ENCODE measurements at places on chromosomes 12 and 14.
A peak's percentile ranks its signal among the peaks of the same experiment; 100 is the strongest.

- DNase-seq = no peak
Observed at GRCh38 chr12:3837049-3837448, 36.1 kb downstream of the PARP11 start.

DNA sequence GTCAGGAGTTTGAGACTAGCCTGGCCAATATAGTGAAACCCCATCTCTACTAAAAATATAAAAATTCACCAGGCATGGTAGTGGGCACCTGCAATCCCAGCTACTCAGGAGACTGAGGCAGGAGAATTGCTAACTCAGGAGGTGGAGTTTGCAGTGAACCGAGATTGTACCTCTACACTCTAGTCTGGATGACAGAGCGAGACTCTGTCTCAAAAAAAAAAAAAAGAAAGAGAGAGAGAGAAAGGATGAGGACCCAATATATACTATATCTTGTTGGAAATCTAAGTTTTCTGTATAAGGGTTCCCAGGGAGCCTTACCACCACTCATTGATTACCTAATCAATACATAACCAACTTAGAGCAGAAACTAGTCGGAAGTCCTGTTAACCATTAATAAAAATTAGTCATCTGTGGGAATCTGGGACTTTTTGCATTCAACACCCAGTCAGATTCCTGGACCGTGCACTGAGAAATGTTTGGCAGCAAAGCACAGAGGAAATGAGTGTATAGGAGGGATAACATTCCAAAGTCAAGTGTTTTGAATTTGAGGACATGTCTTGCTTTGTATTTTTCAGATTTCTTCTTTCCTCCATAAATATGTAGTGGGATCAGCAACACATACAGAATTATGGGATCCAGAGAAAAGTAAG, 44.8 kb upstream of the NR2C1 start:
- no peak for DNase-seq

GRCh38 chr14:40574780-40575179, 1031.9 kb upstream of the LRFN5 start:
- DNase-seq = no peak

- DNase-seq = peak; percentile 78
Observed at GRCh38 chr12:108175310-108175709, 46.2 kb downstream of the WSCD2 start.

- DNase-seq = no peak
Observed at GRCh38 chr12:3336606-3337311, 154.2 kb upstream of the PRMT8 start.

DNA sequence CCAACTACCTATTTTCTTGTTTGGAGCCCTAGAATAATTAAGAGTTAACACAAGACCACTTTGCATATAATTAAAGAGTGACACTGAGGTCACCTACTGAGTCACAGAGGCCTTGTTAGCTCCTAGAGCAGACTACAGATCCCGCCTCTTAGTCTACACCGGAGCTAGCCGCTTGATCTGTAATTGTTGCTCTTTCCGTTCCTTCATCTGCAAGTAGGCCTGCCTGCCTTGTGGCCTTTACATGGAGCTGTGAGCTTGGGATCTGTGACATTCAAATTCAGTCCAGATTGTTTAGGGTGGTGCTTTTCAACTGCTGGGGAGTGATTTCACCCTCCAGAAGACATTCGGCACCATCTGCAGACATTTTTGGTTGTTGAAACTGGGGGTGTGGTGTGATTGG, 5.6 kb upstream of the DYNLL1 start:
- DNase-seq = no peak

- no peak for DNase-seq
Observed at GRCh38 chr14:51533160-51533559, 118.5 kb upstream of the FRMD6 start.

GRCh38 chr12:28104903-28105864, 85.1 kb upstream of the CCDC91 start:
- DNase-seq = no peak

DNA sequence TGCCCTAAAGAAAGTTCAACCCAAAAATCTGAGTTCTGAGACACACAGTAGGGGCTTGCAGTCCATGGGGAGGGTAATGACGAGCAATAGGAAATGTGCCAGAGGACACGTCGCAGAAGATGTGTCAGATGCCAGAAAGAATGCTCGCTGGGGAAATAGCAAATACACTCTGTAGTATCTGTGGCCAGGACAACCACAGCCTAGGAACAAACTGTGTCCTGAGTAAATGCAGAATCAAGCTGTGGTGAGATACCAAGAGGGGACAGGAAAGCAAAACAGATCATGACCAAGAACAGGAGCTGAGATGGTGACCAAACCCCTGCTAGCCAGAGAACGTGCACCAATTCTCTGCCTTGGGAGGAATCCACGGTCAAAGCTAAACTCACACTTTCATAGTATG, 9.1 kb downstream of the CRACR2A start:
- no peak for DNase-seq

DNA sequence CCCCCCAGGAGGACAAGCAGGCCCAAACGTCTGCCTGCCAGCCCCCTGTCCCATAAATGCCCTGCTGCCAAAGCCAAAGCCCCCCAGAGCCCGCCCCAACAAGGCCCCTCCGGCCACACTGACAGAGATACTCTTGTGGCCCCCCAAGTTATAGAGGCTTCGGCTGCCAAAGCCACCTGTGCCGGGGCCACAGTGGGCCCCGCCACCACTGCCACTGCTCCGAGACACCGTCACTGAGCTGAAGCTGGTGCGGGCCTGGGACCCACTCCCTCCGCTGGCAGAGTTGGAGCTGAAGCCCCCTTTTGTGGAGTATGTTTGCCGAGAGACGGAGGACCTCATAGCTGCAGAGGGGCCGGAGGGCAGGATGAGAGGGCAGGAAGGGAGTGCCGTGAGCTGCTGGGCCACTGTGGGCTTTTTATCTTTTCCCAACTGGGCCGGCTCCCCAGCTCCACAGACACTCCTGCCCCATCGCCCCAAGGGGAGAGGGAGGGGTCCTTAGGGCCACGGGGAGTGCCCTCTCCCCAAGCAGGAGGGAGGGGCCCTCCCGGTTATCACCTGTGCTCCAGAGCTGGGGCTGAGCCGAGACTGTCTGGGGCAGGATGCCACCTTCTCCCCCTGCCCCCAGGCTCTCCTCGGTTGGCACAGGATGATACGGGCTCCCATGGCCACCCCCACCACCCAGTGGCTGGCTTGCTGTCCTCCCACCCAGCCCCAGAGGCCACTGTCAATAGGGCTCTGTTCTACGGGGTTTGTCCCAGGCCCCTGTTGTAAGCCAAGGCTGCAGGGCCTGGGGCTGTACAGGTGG, at the start of gene KRT79:
Gene KRT79, minus strand, starts transcription at position 390 of the 805 bp plus-strand sequence. Its CDS starts 51 bp downstream, at position 339.
- DNase-seq = no peak

- DNase-seq = no peak
Observed at GRCh38 chr14:96272777-96273473, 16.9 kb downstream of the BDKRB1 start.

- no peak for DNase-seq
Observed at GRCh38 chr14:36847366-36847765, 185.7 kb downstream of the PAX9 start.

GRCh38 chr12:20123465-20123864, 244.9 kb upstream of the PDE3A start:
- DNase-seq = no peak

GRCh38 chr12:41972598-41972997, 172.1 kb downstream of the GXYLT1 start:
- no peak for DNase-seq

DNA sequence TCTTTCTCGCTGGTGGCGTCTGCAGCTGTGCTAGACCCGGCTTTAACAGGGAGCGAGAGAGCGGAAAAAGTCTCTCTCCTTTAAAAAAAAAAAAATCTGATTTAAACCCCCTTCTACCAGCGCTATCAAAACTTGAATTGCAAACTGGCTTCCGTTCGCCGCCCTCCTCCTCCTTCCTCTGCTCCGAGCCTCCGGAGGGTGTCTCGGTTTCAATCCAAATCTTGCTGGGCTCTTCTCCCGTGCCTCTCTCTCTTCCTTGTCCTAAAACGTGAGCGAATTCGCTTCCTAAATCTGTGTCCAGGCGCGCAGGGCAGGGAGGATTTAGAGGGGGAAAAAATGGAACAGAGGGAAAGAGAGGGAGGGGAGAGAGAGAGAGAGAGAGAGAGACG, 272 bp downstream of the TBX3 start:
- DNase-seq = no peak

GRCh38 chr12:131052929-131053328, 99.2 kb downstream of the ADGRD1 start:
- no peak for DNase-seq

GRCh38 chr14:100147691-100148464, 11.6 kb downstream of the DEGS2 start:
- DNase-seq = peak; percentile 25

DNA sequence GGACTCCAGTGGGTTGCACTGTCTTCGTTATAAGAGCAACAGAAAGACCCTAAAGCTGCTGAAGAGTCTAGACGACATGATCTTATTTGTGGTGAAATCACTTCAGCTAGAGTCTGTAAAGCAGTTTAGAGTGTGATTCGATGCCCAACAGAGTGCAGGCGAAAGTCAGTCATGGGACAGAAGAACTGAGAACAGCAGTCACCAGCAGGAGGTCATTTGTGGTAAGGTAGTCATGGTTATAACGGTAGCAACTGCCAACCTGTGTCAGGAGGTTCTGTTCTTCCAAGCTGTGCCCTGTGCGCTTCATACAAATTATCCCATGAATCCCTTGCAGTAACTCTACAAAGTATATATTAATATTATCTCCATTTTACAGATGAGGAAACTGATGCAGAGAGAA, 954.1 kb downstream of the AACS start:
- DNase-seq = no peak

GRCh38 chr12:1594261-1595025, at the start of gene FBXL14:
Gene FBXL14, minus strand, starts transcription at chr12:1594581. Its CDS starts 515 bp downstream, at chr12:1594066.
- DNase-seq = peak; percentile 88

DNA sequence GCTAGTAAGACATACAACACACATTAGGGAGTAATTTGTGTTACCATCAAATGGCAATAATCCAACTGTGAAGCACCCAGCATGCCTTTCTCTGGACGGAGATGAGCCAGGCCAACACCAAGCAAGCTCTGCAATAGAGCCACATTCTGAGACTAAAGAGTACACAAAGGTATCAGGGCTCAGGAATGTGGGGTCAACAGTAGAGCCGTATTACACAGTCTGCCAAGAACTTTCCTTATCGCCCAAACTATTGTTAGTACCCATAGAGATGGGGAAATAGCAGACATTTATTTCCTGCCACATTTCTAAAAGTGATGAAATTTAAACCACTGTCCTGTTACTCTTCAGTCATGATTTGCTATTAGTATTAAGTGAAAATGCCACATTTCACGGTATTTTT, 113.7 kb downstream of the BMP4 start:
- no peak for DNase-seq

DNA sequence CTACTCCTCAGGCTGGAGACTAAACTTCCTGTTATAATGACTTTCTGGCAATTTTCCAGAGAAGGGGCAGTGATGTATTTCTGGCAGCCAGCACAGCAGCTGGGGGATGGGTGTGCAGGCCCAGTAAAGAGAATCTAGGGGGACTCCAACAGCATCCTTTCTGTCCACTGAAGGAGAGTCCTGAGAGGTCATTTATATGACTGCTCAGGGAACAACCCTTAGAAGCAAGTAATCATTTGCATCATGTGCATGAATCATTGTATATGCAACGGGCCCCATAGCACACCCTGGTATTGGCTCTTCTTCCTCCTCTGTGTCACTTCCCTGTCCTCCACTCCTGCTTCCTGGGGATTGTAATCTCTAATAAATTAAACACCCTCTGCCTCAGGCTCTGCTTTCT, 493.8 kb downstream of the RPS29 start:
- no peak for DNase-seq

DNA sequence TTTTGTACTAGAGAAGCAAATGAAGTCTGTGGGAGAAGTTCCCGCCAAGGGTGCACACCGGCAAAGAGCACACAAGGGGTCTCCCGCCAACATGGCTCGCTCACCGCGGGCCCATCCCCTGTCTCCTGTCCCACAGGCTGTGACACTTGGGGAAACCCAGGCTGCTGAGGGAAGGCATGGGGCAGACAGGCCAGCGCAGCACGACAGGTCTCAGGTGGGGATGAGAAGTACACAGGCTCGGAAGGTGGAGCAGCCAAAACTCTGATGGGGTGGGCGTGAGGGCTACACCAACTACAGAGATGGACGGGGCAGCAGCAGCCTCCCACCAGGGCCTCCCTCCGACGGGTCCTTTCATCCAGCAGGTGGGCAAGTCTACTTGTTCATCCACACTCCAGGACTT, 64.4 kb downstream of the RNF34 start:
- no peak for DNase-seq

GRCh38 chr12:131049549-131050339, 96.0 kb downstream of the ADGRD1 start:
- no peak for DNase-seq

DNA sequence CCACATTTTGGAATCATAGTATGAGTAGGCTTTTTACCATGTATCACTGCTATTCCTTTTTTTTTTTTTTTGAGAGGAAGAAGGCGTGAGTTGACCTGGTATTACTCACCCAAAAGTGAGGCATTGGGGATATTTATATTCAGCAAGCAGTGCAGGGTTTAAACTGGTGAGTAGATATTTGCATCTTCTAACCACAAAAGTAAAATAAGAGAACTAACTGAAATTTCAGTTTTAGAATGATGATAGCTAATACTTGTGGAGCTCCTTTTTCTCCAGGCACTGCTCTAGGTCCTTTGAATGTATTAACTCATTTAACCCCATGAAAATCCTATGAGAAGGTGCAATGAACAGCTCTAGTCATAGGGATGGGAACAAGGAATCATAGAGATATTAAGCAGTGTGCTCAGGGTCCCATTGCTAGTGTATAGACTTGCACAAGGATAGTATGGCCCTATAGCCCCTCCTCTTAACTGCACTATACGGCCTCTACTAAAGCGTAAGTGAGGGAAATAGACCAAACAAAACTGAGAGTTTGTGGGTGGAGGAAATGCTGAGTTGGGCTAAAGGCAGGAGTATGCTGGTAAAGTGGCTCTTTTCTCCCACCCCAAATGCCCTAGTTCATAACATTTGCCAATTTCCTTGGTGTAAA, 104.3 kb upstream of the MAX start:
- no peak for DNase-seq

DNA sequence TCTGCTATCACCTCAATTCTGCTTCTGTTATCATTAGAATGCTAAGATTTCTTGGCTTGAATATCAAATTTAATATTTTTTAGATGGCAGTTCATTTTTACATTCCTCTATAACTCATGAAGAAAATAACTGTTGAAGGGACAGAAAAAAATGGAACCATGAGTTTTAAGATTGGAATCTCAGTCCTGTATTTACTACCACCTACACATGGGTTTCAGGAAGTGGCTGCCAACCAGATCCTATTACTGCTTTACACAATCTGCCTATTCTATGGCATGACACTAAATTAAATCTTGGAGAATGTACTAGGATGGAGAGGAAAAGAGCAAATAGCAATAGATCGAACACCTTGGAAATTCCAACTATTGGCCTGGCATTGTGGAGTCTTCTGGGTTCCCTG, 140.8 kb downstream of the DUSP6 start:
- DNase-seq = no peak

DNA sequence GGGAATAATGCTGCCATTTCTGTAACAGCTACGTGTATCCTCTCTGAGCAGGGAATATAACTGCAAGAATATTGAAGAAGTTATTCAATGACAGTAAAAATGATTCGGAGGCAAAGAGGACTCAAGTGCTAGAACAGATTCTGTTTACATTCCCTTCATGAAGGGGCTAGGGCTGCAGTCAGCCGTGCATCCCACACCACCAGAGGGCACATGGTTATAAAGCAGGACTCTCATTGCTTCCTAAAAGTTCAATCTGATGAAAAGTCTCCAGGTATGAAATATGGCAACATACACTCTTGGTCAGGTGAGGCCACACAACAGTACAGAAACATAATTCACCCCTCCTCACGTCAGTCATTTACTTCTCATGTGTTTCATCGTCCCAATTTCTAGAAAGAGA, 34.0 kb downstream of the TCHP start:
- DNase-seq = no peak
